ENCODE measurements at places on chromosomes 11 and 22.

GRCh38 chr22:24436553-24436952 lies 9.2 kb downstream of the ADORA2A start:
- DNase-seq, result no peak

DNA sequence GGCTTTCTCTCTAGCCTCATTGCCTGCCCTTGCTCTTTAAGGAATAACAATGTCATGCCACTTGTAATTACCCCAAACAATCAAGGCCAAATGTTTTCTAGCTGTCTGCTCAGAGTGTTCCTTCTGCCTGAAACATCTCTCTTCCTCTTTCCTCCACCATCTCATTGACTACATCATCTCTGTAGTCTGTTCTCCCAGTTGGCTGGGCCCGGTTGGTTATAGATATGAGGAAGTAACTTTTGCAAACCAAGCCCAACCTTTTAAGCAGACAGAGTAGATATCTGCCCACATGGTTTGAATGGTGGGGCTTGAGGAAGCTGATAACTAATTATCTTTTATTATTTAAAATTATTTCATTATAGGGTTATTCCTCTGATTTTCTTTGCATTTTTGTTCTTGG lies 104.5 kb downstream of the NTM start:
- DNase-seq, result no peak

DNA sequence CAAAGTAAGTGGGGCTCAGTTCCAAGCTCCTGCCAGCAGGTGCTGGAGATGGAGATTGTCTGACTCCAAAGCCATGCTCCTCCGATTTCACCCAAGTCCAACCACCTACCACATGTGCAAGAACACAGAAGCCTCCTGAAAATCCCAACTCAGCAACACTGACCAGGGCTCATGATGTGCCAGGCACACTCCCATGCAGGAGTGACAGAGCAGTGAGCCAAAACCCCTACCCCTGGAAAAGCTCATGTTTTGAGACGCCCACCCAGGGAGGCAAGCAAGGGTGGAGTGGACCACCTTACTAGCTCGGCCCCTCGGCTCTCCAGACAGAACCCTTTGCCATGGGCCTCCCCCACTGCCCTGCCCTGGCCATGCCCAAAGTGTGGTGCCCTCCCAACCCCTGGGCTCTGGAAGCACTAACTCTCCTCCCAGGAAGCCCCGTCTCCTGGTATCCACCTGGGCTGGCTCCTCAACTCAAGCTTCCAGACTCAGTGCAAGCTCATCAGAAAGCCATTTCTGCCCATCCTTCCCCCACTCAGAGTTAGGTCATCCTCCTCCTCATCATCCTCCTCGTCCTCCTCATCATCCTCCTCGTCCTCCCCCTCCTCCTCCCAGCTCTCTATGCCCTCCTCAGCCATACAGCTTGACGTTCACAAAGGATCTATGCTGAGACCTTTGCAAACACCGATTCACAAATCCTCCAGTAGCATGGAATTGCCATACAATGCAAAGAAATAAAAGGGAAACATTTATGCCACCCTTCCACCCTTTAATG lies 154.9 kb downstream of the MPPED1 start:
- no peak for DNase-seq

- DNase-seq, result no peak
Measured at GRCh38 chr11:86519064-86519911, 144.6 kb downstream of the CCDC81 start.

DNA sequence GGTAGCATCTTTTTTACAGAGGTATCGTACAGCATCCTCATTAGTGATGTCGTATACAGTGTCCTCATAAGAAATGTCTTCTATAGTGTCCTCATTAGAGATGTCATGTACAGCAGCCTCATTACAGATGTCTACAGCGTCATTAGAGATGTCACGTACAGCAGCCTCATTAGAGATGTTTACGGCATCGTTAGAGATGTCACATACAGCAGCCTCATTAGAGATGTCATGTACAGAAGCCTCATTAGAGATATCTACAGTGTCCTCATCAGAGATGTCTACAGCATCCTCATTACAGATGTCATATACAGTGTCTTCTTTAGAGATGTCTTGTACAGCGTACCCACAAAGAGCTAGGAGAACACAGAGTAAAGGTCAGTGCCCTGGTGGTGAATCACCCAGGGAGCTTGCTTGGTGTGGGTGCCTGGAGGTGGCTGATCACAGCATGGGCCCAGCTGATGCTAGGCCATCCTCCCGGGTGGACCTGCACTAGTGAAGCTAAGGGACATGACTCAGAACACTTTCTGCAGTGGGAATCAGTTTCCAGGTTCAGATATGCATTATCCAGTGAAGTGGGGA lies 109.2 kb downstream of the IGLL1 start:
- no peak for DNase-seq

DNA sequence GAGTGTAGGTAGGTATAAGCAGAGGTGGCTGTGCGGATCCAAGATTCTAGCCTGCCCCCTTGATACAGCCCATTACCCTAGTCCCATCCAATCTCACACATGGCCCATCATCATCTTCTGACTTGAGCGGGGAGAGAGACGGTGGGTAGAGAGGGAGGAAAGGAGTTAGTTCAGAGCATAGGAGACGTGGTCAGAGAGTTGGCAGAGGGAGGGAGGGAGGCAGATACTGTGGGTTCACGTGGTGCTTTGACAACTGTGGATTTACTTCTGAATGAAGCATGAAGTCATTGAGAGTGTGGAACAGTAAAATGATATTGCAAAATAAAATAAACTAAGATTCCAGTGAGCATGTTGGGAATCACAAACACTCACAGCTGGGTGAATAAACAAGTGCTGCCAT lies 31.4 kb upstream of the VPREB1 start:
- no peak for DNase-seq

DNA sequence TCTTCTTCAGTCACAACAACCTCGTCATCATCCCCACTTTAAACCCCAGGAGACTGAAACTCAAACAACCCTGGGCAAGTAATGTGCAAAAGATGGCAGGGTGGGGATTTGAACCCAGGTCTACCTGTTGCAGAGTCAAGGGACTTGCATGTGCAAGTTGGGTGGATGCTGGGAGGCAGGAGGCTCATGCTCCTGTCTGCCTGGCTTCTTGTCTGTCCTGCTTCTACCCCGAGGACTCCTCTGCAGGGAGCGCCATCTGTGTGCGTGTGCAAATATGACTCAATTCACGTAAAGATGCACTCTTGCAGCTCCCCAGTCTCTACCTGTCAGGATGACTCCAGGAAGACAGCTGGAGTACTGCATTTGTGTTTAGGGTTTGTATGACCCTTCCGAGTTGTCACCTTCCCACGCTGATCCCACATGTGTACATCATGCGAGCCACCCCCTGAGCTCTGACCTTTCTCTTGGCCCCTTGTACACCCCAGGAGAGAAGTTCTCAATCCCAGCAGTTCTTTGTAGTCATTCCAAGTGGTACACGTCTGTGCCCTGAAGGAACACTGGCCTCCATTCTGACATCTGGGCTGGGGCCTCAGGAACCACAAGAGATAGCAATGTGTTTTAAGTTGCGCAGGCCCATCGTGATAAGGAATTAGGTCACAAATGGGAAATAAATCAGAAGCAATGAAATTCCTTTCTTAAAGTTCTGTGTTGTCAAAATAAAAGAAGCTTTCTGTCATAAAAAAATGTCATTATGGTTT lies 95.7 kb downstream of the CWC15 start:
- no peak for DNase-seq

- no peak for DNase-seq
Measured at GRCh38 chr11:119891055-119891768, 162.2 kb upstream of the NECTIN1 start.

DNA sequence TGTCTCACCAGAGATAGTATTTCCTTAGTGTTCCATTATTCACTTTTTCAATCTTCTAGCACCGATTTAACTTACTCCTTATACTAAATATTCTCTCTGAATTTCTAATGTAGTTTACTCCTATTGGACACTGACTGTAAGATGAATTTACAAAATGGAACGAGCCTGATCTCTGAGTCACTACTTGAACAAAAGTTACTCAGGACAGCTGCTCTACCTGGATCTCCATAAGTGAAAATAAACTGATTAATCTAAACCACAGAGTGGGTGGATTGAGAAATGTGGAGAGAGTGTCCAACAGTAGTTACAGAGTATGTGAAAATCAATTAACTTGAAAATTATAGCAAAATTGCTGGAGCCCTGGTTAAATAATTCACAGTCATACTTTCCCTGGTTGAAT lies 141.7 kb upstream of the CHORDC1 start:
- no peak for DNase-seq

- no peak for DNase-seq
Measured at GRCh38 chr22:38638728-38639127, 17.5 kb downstream of the FAM227A start.

GRCh38 chr11:16891165-16891564 lies 123.0 kb downstream of the PLEKHA7 start:
- DNase-seq, result no peak

GRCh38 chr11:96197801-96198701 lies 144.9 kb downstream of the MAML2 start:
- no peak for DNase-seq
